ENCODE measurements at places on chromosomes 6 and 20. TPM values are rescaled to one million over a fixed set of nuclear protein-coding genes. Genes with fewer than 3 reads are reported as not detected.
A peak's percentile ranks its signal among the peaks of the same experiment; 100 is the strongest.

Gene PRRT1
- not detected for polyA plus RNA-seq

- H3K27me3 ChIP-seq: no peaks in the 10 kb centered on the region
- DNase-seq: no peak
- H3K27ac ChIP-seq: no peak overlapping the region
- H3K4me1 ChIP-seq: no peaks in the 10 kb centered on the region
- no peak overlapping the region for H3K4me3 ChIP-seq
- H3K36me3 ChIP-seq: no peaks in the 10 kb centered on the region
These were observed 58.5 kb upstream of the BEND3 start for GRCh38 chr6:107173779-107174178.

Gene IYD
- not detected for polyA plus RNA-seq

- no peaks in the 10 kb centered on the region for H3K27me3 ChIP-seq
- H3K27ac ChIP-seq: no peak overlapping the region
- no peaks in the 10 kb centered on the region for H3K36me3 ChIP-seq
- H3K4me3 ChIP-seq: no peak overlapping the region
These were observed 103.5 kb upstream of the HIVEP1 start for GRCh38 chr6:11908436-11909105.

Gene MCM3
- 227 TPM for polyA plus RNA-seq

DNA sequence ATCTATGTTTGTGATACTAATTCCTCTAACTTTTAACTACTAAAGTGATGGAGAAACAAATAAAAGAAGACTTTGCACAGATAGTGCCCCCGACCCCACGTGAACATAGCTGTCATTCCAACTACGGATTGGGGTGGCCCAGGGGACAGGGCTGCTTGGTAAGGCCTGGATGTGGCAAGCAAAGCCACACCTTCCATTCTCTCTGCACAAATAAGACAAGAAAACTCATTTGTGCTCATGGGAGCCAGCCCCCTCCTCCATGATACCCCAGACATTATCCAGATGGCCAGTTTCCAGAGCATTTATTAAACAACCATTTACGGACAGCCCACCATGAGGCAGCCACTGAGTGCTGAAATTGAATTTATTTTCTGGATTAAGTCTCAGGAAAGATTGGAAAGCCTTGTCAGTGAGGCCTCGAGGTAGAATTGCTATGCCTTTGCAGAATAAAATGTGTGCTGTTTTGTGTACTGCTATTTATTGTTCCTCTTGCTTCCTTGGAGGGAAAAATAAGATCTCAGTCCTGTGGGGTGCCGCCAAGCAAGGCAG lies 151.2 kb downstream of the UNC5CL start:
- H3K27me3 ChIP-seq: peaks cover 2% of the 10 kb centered on the region
- DNase-seq: no peak
- no peaks in the 10 kb centered on the region for H3K4me1 ChIP-seq

GRCh38 chr6:158018041-158018771 lies 36.5 kb downstream of the SYNJ2 start:
- H3K36me3 ChIP-seq: no peaks in the 10 kb centered on the region
- no peak for DNase-seq
- H3K27me3 ChIP-seq: no peaks in the 10 kb centered on the region
- H3K27ac ChIP-seq: no peak overlapping the region

GRCh38 chr20:37562695-37563480 lies 35.2 kb upstream of the BLCAP start:
- H3K27ac ChIP-seq: no peak overlapping the region
- H3K4me1 ChIP-seq: no peaks in the 10 kb centered on the region
- H3K27me3 ChIP-seq: peaks cover 2% of the 10 kb centered on the region
- no peak overlapping the region for H3K4me3 ChIP-seq
- H3K36me3 ChIP-seq: no peaks in the 10 kb centered on the region

DNA sequence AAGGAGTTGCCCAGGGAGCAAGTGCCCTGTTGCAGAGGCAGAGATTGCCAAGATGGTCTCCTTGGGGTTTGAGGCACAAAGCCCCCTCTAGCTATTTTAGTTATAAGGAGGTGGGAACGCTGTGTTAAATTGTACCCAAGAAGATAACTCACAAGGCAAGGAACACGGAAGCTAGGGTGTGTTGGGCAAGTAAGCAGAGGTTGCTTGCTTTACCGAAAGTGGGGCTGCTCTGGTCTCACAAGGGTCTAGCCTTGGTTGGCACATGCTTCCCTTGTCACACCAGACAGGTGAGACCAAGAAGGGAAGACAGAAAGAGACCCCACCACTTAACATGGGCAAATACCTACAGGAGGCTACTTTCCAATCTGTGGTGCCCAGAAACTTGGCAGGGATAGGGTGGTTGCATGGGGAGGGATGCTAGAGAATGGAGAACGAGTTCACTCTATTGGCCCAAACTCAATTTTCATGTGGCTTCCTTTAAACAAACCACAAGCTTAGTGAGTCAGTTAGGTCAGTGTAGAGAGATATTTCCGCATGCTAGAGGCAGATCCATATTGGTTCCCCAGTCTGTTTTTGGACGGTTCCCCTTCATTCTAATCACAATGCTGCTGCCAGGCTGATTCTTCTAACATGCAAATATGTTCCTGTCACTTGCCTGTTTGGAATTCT lies 42.4 kb downstream of the PLAGL1 start:
- no peak for DNase-seq
- no peaks in the 10 kb centered on the region for H3K36me3 ChIP-seq
- no peaks in the 10 kb centered on the region for H3K4me1 ChIP-seq
- no peaks in the 10 kb centered on the region for H3K27me3 ChIP-seq

DNA sequence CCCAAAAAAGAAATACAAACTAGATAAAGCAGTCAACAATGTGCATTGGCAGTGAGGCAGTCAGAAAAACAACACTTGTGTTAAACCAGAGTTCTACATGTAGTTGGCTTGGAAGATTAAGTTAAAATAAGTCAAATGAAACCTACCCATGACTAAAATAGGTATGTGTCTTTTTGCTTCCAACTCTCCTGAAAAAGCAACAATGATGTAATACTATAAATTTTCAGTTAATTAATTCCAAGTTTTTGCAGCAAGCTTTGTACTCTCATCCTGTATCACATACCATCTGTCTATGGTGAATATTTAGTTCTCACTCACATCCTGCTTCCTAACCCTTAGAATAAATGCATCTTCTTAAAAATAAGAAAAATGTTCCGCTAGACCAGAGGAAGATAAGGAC lies 261.5 kb downstream of the KIF16B start:
- no peak for DNase-seq
- H3K36me3 ChIP-seq: no peaks in the 10 kb centered on the region
- no peak overlapping the region for H3K27ac ChIP-seq
- no peak overlapping the region for H3K4me3 ChIP-seq

Gene HSD17B8
- 42.9 TPM for polyA plus RNA-seq

- peaks cover 33% of the 10 kb centered on the region for H3K27me3 ChIP-seq
- no peaks in the 10 kb centered on the region for H3K36me3 ChIP-seq
- H3K4me1 ChIP-seq: peaks cover 7% of the 10 kb centered on the region
These were observed at the start of gene WFDC2 for GRCh38 chr20:45469336-45470261. TSS of gene WFDC2 (plus strand) at chr20:45469753. CDS start at chr20:45469782, 29 bp downstream.

DNA sequence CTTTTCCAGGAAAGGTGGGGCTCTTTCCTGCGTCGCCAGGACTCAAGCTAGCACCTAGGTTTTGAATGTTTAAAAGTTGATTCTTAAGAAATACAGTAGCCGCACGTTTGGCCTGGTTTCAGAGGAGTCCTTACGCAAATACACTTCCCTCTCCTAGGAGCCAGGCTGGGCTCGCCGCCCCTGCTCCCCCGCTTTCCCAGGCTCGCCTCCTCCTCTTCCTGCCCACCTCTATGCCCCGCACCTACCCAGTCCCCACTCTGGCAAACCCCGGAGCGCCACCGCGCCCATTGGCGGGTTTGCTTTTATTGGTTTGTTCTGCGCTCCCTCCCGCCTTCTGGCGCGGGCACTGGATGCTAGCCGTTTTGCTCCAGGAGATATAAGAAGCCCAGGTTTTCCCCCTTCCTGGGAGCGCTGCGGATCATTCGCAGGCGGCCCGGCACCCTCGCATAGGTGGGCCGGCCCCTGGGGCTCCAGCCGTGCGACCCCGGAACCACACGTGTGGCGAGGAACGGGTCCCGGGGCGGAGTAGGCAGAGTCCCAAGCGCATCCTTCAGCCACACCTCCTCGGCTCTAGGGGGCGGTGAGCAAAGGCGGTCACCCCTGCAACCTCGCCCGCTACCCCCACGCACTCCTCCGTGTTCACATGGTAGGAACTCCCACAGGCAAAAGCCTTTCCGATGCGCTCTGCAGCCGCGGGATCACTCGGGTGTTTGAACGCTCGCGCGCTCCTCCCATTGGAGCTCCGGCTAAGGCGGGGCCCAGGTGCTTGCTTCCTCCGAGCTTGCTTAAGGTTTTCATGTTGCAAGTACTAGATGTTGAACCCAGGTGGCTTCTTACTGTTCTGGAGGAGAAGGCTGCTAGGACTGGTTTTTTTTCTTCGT lies 119.0 kb downstream of the RTN4IP1 start:
- H3K27me3 ChIP-seq: no peaks in the 10 kb centered on the region
- H3K4me3 ChIP-seq: peak overlapping the region; percentile 87
- H3K4me1 ChIP-seq: peaks cover 5% of the 10 kb centered on the region
- no peaks in the 10 kb centered on the region for H3K36me3 ChIP-seq
- no peak overlapping the region for H3K27ac ChIP-seq

Gene EFCAB8
- polyA plus RNA-seq: 0.02 TPM

DNA sequence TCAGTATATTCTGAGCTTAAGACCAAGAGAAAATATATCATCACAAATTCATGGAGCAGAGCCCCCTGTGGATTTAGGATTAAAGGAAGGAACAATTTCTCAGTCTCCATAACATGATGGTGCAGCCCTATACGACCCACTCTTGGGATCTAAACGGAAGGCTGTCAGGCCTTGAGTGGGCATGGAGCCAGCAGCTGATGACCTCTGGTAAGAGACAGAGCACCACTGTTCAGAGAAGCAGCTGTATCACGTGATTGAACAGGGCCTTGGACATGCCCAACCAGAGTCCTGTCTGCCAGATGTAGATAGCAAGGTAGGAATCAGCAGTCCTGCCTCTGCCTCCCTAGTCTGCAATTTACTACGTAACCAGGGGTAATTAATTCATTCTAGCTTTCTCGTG lies 259.4 kb upstream of the POU3F2 start:
- H3K4me3 ChIP-seq: no peak overlapping the region
- no peaks in the 10 kb centered on the region for H3K27me3 ChIP-seq
- no peaks in the 10 kb centered on the region for H3K4me1 ChIP-seq

GRCh38 chr6:16857969-16858592 lies 96.8 kb upstream of the ATXN1 start:
- H3K27me3 ChIP-seq: no peaks in the 10 kb centered on the region
- H3K36me3 ChIP-seq: no peaks in the 10 kb centered on the region
- peaks cover 16% of the 10 kb centered on the region for H3K4me1 ChIP-seq
- DNase-seq: no peak
- no peak overlapping the region for H3K27ac ChIP-seq

Data from GM12878 (cell line).